Muscle of arm (tissue), 14 donors: ENCODE measurements at places on chromosomes 2 and 18. TPM values are rescaled to one million over a fixed set of nuclear protein-coding genes. Genes with fewer than 3 reads are reported as not detected.
A peak's percentile ranks its signal among the peaks of the same experiment; 100 is the strongest.

SNTG2 gene
- 0.45 TPM for polyA plus RNA-seq

RRM2 gene
- polyA plus RNA-seq: not detected

GRCh38 chr2:73984922-73985307 lies 205 bp downstream of the TET3 start:
- DNase-seq: no peak

GRCh38 chr2:13260402-13260801 lies 543.7 kb downstream of the TRIB2 start:
- DNase-seq: peak; percentile 2

DNA sequence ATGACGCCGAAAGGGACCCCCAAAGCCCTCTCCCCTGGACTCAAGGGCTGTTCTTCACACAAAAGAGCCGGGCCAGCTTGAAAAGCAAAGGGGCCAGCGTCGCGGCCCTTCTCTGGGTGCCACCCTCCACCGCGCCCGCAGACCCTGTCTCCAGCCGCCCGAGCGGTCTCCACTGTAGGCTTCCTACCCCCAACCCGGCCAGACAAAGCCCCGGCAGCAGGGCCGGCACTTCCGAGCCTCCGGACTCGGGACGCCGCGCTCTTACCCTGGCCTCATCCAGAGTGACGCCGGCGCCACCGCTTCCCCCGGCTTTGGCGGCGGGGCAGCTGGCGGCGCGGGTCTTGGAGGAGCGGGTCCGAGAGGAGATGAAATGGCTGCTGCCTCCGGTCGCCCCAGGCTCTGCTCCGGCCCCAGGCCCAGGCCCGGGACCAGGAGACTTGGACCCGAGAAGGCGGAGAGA lies 603 bp downstream of the ATAD2B start:
- DNase-seq: no peak

DNA sequence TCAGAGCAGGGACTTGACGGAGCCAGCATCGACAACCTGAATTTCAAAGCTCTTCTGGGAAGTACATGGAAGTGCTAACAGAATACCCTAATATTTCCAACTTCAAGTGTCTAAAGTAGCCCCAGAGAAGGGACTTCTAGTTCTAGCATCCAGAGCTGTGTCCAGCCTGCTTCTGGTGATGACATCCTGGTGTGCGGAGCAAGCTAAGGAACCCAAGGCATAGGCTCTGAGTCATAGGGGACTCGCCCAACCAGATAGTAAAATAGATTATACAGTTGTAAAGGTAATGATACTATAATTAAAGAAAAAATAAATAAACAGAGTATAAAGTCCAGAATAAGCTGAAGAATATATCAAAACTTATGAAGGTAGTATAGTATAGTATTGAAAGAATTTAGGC lies 108.1 kb upstream of the SERPINE2 start:
- no peak for DNase-seq

GRCh38 chr2:232959139-232959538 lies 53.9 kb downstream of the NGEF start:
- DNase-seq: no peak

GRCh38 chr2:33210626-33211025 lies 263.9 kb downstream of the LTBP1 start:
- DNase-seq: no peak

DNA sequence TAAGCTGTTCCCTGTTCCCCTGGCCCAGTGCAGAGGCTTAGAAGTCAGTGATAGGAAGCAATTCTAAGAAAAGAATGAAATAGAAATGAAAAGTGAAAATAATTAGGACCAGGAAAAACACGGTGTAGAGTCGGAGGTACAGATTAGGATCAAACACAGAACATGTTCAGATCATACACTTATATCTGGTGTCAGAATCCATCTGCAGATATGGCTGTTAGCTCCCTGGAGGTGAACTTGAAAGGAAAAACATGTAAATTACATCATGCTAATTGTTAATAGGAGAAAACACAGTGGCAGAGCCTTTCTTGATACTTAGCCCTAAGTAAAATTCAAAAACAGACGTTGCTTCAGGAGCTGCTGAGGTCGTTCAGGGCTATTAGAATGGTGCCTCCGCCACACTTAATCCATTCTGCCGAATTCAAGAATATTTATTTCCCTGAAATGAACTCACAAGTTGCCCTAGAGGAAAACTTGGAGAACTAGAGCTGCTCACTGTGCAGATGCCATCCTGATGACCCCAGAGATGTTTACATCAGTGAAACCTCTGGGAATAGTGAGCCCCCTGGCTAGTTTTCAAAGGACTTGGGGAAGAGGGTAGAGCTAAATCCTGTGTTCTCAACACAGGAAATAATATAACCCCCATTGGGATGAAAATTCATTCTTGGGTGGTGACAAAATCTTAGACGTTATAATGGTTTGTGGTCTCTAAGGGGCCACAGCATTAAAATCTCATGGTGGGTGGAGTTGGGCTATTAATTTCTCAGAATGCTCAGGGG lies 27.5 kb downstream of the LPIN1 start:
- DNase-seq: no peak

CHRND gene
- 130 TPM for polyA plus RNA-seq

- DNase-seq: no peak
These were observed 118.8 kb upstream of the RBMS1 start for GRCh38 chr2:160612266-160612856.

UGT1A10 gene
- not detected for polyA plus RNA-seq

DNA sequence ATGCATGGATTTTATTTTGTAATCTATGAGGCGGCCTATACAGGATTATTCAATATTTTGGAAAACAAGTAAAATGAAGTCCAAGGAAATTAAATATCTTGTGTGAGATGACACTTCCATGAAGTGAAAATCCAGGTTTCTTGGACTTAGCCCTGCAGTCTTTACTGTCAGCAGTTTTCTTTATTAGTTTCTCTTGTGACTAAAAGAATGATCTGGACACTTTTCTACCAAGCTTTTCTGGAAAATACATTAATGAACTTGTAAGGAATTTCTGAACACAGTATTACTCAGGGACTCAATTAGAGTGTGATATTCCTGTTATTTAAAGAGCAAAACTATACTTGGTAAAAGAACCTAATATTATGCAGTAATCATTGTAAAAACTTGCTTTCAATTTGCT lies 610.4 kb upstream of the SLC8A1 start:
- peak; percentile 67 for DNase-seq

FSIP2 gene
- polyA plus RNA-seq: 2.2 TPM

LBX2 gene
- 0.89 TPM for polyA plus RNA-seq

GRCh38 chr2:189298481-189298880 lies 118.9 kb upstream of the COL5A2 start:
- no peak for DNase-seq

DNA sequence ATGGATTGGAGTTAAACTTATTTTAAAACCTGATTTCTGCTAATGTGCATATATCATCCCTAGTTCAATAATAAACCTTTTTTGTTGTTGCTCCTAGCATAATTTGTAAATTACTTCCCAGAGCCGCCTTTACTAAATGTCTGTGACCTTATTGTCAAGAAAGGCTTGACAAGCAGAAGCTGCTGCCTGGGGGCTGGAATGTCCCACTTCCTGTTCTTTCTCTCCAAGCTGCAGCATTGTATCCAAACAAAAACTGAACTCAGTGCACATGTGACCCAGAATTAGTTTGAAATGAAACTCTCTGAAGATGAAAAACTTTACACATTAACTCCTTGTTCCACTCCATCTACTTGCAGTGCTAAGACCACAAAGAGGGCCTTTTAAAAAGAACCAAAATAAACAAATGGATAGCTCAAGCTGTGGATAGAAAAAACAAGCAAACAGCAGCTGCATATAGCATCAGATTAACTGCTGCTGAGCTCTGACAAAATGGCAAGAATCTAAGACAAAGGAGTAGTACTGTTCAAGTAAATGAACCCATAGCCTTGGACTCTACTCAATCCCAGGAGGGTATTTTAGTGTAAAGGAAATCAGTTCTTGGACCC lies 99.8 kb upstream of the NEUROD1 start:
- peak; percentile 33 for DNase-seq

ABCG8 gene
- polyA plus RNA-seq: 0.09 TPM

SDC1 gene
- polyA plus RNA-seq: 3.4 TPM

DNA sequence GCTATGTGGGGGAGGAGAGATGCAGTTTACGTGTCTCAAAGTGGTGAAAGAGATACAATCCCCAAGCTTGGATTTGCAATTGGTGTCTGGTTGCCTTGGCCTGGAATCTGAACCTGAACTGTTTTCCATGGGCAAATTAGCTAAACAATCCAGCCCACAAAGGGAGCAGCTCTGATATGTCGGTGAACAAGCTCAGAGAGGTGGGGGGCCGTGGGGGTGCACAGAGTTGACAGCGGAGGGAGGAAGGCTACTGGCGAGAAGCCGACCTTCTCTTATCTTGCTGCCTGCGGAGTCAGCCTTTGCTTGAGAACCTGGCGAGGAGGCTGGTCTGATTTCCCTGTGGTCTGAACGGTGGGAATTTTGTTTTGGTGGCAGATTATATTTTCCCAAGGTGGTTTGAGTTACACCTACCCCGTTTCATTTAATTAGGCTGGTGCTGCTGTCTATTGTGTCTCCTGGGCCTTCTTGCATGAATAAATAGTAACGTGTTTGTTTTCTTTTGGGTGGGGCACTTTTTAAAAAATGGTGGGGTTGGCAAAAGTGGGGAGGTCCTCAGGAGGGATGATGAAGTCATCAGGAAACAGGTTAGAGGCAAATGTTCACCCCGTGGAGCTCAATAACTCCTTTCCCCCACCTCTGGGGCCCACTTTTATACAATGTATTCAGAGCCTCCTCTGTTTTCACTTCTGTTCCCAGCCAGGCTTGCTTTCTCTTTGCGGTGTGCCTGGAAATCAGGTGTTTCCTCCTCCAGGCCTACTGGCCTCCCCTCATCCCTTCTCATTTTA lies 80.9 kb upstream of the IGFBP5 start:
- no peak for DNase-seq

MRPS5 gene
- polyA plus RNA-seq: 65.6 TPM

ST8SIA5 gene
- polyA plus RNA-seq: 6.9 TPM

GRCh38 chr2:38147333-38148121 lies 71.6 kb upstream of the CYP1B1 start:
- no peak for DNase-seq

PASK gene
- 5.4 TPM for polyA plus RNA-seq

- no peak for DNase-seq
These were observed 136.6 kb upstream of the ASB18 start for GRCh38 chr2:236400594-236401360.

DNA sequence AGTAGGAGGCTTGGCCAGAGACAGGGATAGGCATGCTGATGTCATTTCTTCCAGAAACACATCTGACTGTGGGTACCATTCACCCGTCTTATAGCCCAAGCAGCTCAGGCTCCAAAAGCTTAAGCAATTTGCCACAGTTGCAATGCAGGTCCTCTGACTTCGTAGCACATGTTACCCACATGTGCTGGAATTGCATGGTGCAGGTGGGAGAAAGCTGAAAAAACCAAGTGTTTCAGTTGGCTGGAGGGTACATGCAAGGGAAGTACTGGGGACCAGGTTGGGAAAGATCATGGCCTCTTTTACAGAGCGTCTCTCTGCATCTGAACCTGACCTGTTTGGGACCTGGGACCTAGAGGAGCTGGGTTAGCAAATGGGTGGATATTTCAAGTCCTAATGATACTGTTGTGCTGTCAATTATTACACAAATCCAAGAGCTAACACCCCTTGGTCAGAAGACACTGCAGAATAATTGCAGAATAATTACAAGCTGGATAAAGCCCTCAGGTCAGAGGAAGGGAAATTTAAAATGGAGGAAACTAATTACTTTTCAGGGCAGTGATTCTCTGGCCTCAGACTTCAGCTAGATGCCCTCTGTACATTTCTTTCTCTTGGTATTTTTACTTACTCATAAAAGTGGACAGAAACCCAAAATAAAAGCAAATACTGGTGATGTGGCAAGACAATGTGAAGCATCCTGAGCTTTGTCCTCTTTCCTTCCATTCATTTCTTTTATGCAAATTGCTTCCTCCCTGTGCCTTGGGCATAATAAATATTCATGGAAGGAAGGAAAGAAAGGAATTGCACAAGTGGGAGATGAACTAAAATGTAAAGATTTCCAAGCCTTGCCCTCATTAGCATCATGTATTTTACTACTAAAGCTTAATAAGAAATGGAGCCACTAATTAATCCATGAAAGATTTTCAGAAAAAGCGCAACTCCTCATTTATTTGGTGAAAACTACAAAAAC lies 45.6 kb upstream of the TTC39C start:
- no peak for DNase-seq

- DNase-seq: no peak
These were observed 38.5 kb downstream of the PSMG2 start for GRCh38 chr18:12741351-12741750.

- DNase-seq: no peak
These were observed 555.2 kb downstream of the DCDC2C start for GRCh38 chr2:4258563-4258962.

DNA sequence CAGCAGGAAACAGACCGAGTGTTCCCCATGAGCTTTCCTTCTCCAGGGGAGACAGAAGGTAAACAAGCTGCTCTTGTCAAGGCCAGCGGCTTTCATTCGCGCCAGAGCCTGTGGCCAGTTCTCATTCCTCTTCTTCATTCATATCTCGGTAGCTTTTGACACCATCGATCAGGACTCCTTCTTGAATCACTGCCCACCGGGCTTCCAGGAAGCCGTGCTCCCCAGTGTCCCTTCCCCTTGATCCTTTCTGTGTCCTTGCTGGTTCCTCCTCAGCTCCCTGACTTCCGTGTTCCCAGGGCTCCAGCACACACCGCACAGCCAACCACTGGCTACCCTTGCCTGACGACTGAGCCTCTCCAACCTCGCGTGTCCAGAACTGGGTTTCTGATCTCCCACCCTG lies 14.1 kb downstream of the SLC66A3 start:
- no peak for DNase-seq

ERMN gene
- polyA plus RNA-seq: not detected

DNA sequence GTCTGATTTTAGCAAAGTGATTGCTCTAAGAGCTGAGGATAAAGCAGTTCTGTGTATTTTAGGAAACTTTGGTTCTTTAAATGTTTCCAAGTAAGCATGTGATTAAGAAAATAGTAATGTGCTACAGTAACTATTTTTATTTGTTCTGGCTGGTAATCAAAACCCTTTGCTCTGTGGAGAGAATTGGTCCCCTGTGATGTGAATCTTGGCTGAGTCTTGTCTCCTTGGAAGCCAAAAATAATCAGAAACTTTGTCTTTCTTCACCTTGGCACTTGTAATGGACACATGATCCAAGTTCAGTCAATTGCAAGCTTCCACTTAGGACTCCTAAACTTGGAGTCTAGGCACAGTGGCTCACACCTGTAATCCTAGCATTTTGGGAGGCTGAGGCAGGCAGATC lies 422.7 kb upstream of the CDH20 start:
- DNase-seq: peak; percentile 70

DNA sequence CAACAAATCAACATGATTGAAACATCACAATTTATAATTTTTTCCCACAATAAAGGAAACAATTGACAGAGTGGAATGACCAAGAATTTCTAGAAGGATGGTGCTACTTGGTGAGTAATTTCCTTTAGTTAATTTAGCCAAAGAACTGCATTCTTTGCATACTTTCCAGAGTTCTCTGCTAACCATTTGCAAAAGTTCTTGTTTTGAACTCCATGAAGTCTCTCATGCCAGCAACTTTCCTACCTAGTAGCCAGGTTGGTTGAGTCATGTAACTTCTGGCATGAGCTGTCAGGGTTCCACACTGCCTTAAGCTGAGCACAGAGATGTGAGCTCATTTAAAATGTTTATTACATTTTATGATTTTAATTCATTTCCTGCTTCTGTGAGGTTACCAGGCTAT lies 539.6 kb downstream of the PID1 start:
- DNase-seq: peak; percentile 48

GAL3ST2 gene
- polyA plus RNA-seq: not detected
